ENCODE measurements at places on chromosomes 3 and 15. TPM values are rescaled to one million over a fixed set of nuclear protein-coding genes. Genes with fewer than 3 reads are reported as not detected.

DNA sequence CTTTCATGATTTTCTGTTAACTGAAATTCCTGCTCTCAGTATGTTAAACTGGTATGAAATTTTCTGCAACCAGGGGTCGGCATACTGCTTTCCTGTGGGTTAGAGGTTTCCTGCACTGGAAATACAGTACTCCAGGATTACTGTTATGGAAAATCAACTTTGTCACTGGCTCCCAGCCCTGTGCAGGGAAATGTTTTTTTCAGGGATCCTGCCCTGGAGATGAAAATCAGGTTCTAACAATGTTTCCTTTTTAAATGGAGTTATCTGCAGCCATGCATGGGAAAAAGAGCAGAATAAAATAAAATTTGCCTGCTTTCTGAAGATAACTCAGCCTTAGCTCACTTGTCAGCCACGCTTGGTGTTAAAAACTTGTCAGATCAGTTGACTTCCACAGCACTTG is 220.4 kb downstream of the IL5RA start:
- no peak for DNase-seq

- no peak for DNase-seq
Measured at GRCh38 chr3:3509665-3510064, 289.6 kb upstream of the LRRN1 start.

DNA sequence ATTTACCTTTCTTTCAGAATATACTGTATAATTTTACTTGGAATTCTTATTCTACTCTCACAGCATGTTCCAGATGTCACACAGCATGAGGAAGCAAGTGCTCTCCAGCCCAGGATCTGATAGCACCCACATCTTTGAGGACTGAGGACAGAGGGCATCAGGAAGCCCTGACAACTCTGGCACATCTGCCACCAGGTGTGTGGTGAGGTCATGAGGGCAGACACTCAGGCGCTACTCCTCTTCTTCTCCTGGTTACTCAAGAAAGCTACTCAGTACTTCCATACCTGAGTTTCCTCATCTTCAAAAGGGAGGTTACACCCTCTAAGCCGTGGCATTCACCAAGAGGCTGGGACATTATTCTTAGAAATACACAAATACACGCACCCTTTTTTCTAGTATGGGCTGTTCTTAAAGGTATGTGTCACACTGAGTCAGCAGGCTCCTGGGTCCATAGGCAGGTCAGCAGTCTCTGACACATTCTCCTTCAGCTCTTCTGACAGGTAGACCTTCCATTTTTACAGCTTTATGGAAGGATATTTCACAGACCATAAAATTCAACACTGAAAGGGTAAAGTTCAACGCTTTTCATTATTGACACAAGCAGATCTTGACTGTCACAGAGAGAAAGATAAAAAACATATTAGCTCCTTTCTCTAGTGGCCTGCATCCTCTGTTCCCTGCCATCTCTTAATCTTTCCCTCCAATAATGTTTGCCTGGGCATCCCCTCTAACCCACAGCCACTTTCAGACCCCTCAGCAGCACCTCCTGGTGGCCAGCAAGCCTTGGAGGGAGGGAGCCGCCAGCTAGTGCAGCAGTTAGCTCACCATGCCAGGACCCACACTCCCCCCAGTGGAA is 103.2 kb upstream of the TJP1 start:
- no peak for DNase-seq

- no peak for DNase-seq
Measured at GRCh38 chr3:175502155-175502554, 643.0 kb downstream of the NAALADL2 start.

DNA sequence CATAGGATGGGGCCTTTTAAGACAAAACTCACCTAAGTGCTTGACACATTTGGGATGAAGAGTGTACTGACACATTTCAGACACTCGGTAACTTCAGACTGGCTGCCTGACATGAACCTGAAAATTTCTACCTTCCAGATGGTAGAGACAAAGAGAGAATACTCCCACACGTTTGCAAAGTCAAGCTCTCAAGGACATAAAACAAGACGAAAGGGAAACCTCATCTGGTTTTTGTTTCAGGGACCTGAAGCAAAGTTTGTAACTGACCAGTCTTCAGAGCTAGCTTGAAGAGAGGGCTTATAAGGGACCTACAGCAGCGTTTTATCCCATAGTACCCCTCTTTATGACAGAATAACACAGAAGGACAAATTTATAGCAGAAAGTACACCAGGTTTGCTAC is 41.9 kb downstream of the ZNF621 start:
- DNase-seq, result no peak

DNA sequence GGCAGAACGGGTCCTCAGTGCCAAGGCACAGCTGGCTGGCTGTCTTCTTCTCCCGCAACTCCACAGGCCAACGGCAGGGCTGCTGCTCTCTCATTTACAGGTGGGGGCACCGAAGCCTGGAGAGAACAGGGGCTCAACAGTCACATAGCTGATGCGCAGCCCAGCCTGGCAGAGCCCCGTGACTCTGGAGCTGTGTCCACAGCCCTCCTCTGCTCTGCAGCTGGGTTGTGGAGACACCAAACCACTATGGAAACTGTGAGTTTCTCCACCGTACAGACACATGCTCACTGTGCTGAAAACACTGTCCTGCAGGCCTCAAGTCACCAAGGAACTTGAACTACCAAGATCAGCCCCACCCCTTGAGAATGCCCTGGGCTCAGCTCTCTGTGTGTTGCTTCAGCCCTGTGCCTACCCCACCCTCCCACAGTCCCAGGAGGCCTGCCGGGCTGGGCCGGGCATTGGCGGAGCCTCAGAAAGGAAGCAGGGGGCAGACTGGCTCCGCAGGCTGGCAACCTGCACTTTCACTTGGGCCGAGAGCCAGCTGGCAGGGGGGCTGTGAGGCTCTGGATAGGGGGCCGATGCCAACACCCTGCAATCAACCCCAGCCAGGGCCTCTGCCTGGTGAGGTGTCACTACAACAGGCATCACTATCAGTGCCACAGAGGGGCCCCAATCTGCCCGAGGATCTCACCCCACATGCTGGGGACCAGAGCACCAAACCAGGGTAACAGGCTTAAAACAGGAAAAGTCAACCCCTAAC is 113.7 kb upstream of the RPL32 start:
- DNase-seq, result peak; percentile 67

The APOD gene
- 0.20 TPM for total RNA-seq
